Endothelial cell (in vitro differentiated cells): ENCODE measurements at places on chromosomes 1 and 21.

DNA sequence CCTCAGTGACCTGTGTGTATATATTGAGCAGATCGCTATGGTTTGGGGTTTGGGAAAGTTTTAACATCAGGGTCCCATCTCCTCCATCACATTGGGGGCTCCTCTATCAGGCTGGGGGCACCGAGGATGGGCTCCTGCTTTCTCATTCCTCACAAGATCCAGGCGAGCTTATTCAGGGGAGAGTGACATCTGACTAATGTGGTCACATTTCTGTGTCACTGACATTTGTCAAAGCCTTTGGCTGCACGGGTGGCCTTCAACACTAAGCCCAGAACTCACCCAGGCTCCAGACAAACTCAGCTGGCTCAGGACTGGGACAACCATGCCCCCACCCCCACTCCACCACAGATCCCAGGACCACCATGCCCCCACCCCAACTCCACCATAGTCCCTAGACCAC, 103.3 kb upstream of the IFFO2 start:
- DNase-seq: no peak

- no peak for DNase-seq
Measured at GRCh38 chr21:36992671-36993070, 13.8 kb upstream of the RIPPLY3 start.

- no peak for DNase-seq
Measured at GRCh38 chr1:185672719-185673360, 61.4 kb upstream of the HMCN1 start.

DNA sequence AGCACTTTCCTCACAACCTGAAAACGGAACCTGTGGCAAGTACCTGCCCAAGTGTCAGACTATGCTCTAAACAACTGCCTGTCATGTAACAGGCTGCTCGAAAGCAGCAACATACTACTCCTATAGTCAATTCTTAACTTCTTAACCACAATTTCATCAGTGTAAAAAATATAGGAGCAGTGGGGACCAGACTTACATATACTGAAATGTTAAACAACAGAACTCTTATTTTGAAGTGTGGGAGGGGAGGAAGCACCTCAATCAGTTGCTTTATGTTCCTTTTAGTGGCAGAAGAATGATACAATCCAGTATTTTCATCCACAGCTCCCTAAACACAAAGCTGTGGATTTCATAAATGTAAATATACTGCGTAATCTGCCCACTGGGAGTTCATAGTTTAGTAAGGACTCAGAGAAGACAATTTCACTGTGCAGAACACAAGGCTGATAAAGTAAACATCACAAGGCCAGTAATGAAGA, 44.2 kb downstream of the WLS start:
- no peak for DNase-seq

- DNase-seq: no peak
Measured at GRCh38 chr1:116560704-116561490, 9.9 kb downstream of the CD58 start.

GRCh38 chr21:34020005-34020847, 53.2 kb upstream of the MRPS6 start:
- no peak for DNase-seq

DNA sequence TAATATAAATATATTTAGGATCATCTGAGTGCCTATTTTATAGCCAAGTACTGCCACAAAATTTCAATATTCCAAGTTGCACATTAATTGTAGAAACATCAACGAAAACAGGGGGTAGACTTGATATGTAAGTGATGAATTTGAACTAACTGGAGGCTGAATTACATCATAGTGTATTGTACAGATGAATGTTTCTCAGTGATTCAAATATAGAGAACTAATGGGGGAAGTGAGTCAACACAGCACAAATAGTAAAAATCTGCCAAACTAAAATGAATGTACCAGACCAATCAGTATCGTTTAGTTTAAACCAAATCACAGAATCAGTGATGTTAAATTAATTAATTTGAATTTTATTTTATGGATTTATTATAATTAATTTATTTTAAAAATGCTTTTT, 42.8 kb downstream of the RTCA start:
- DNase-seq: no peak

GRCh38 chr21:36841866-36842265, 124.6 kb downstream of the HLCS start:
- no peak for DNase-seq

- no peak for DNase-seq
Measured at GRCh38 chr1:151811181-151811580, 6.0 kb upstream of the LINGO4 start.

DNA sequence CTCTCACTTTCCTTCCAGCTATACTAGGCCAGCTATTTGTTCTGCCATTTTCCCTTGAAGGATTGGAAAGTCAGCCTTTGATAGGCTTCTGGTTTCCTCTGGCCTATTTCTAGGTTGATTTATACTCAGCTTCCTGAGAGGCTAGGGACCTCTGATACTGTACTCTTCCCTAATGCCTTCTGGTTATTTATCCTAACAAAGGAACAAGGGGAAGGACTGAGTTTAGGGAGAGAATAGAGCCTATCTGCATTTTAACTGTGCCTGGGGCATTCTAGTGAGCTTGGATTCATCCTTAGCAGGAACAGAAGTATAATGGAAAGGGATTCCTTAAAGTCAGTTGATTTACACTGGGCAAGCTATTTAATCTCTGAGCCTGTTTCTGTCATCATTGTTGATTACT, 11.8 kb upstream of the TMEM39B start:
- no peak for DNase-seq

- DNase-seq: no peak
Measured at GRCh38 chr1:201882665-201883132, 6.0 kb upstream of the SHISA4 start.

DNA sequence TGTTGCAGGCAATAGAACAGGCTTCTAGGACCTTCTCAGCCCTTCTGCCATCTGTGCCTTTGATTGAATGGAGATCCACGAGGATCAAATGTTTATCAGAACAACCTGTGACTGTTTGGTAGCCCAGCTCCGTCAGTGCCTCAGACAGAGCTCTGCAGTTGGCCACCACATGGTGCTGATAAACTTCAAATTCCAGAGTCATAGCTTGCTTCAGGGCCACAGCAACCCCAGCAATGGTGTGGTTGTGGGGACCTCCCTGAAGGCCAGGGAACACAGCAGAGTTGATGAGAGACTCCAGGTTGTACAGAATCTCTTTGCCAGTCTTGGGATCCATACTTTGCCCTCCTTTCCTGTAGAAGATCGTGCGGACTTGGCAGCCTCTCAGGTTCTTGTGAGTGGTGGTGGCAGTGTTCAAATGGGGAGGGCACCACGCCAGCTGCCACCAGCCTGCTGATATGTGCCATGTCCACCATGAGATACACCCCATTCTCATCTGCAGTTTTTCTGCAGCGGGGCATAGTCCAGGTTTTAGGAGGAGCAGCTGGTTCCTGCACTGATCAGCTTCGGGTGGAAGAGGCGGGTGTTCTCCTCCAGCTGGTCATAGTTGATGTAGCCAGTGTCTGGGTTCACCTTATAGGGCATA, 82.9 kb upstream of the ARTN start:
- no peak for DNase-seq

DNA sequence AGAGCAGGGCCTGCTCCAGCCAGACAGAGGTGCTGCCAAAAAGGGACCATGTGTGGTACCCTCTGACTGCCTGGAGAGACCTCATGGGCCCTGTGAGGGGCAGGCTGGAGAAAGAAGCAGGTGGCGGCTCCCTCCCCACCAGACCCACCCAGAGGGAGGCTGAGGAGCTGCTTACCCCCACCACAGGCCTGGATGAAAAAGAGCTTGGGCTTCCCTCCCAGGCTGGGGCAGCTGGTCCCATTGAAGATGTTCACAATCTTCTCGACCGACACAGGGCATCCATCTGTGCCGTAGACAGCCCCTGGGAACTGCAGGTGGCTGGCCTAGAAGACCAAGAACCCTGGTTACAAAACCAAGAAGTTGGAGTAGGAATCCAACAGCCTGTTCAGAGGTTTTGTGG, 19.6 kb downstream of the CASP9 start:
- no peak for DNase-seq

- DNase-seq: no peak
Measured at GRCh38 chr1:68093737-68094136, 43.3 kb upstream of the DIRAS3 start.

DNA sequence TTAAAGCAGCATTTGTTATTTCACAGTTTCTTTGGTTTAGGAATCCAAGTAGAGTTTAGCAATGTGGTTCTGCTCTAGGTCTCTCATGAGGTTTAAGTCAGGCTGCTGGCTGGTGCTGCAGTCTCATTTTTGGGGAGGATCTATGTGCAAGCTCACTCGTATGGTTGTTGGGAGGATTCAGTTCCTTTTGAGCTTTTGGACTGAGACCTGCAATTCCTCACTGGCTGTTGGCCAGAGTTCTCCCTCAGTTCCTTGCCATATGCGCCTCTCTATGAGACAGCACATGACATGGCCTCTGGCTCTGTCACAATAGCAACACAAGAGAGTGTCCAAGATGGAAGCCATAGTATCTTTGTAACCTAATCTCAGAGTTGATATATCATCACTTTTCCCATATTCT, 91.0 kb downstream of the OLFML2B start:
- no peak for DNase-seq

- DNase-seq: peak; percentile 32
Measured at GRCh38 chr1:168319691-168320090, 39.0 kb downstream of the TBX19 start.

- DNase-seq: no peak
Measured at GRCh38 chr1:245901037-245901436, 606.0 kb downstream of the SMYD3 start.

GRCh38 chr1:48596046-48596445, 124.0 kb upstream of the SPATA6 start:
- no peak for DNase-seq

DNA sequence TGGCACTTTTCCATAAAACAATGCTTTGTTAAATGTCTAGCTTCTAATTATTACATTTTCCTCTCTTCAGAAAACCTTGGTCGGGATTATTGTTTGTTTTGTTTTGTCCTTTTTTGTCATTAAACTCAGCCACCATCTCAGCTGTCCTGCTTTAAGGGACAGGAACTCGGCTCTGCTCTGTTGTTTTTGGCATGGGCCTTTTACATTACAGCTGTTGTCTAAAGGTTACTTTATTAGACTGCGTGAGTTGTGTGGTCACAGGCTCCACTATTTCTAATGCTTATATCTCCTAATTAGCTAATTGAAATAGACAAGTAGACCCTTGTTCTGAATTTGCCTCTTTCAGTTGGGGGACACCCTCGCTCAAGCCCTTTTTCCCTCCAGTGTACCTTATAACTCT, 1.6 kb downstream of the PALMD start:
- no peak for DNase-seq

- DNase-seq: no peak
Measured at GRCh38 chr1:212484701-212485570, 52.2 kb downstream of the NENF start.

- DNase-seq: no peak
Measured at GRCh38 chr1:46481961-46482360, 7.7 kb upstream of the DMBX1 start.

DNA sequence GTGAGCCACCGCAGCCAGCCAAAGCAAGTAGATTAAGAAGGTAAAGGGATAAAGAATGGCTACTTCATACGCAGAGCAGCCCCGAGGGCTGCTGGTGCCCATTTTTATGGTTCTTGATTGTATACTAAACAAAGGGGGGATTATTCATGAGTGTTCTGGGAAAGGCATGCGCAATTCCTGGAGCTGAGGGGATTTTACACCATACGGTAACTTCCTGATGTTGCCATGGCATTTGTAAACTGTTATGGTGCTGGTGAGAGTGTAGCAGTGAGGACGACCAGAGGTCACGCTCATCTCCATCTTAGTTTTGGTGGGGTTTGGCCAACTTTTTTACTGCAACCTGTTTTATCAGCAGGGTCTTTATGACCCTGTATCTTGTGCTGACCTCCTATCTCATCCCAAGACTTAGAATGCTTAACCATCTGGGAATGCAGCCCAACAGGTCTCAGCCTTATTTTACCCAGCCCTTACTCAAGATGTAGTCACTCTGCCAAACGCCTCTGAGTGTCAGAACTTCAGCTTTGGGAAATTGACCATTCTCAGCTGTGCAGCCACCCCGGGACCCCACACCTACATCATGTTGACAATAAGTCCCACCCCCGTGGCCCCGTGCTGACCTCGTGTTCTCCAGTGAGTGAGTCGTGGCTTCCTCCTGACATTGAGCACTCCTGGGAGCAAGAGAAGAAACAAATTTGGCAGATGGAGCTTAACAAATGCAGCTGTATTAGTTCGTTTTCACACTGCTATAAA, 149.4 kb upstream of the COL6A1 start:
- no peak for DNase-seq

GRCh38 chr1:41468122-41468762, 16.2 kb downstream of the EDN2 start:
- no peak for DNase-seq

- DNase-seq: no peak
Measured at GRCh38 chr1:244659694-244660093, 6.8 kb downstream of the DESI2 start.

GRCh38 chr1:24898152-24898908, 31.7 kb downstream of the RUNX3 start:
- peak; percentile 80 for DNase-seq

- no peak for DNase-seq
Measured at GRCh38 chr21:25831300-25831960, 96.7 kb downstream of the GABPA start.

- DNase-seq: no peak
Measured at GRCh38 chr1:67773462-67773861, 59.8 kb downstream of the GNG12 start.

DNA sequence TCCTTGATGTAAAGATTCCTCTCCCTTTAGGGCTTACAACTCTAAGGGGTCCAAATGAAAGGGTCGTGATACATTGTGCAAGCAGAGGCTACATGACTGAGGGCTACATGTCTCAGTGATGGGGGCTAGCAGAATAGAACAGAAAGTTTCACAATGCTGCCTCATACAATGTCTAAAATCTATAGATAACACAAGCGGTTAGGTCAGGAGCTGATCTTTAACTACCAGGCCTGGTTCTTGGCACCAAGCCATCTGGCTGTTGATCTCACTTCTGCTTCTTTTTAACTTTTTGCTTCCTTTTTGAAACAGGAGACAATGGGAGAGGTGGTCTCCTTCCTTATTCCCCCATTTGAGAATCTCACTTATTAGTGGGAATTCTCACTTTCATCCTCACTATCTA, 710.2 kb downstream of the AMY1C start:
- DNase-seq: no peak

DNA sequence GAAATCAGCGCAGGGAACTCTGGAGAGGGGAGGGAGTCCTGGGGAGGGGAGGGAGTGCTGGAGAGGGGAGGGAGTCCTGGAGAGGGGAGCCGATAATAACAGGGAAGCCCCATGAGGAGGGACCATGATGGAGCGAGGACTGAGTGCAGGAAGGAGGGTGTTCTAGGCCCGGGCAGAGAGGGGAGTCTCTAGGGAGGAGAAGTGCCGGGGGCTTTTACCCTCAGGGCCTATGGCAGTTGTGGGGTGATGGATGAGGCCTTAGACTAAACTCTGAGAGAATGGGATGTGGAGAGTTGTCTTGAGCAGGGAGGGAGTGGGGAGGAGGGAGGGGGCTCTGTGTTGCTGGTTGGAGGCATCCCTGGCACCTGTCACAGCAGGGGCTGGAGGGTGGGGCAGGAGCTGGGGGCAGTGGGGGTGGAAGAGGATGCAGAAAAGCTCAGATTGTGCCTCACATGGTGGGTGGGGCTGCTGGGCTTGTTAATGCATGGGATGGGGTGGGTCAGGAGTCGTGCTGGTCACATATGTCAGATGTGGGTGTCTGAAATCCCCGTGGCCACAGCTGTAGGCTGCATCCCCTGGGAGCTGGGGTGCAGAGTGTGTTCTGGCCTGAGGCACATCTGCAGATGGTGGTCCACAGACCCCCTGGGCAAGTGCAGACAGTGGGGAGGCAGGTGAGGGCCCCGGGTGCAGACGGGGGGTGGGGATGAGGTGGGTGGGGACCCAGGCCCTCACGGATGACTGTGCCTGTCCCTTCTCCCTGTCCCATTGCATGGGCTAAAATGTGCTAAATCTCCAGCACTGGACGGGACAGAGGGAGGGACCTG, 88.4 kb upstream of the COL6A1 start:
- DNase-seq: no peak
